ENCODE measurements at places on chromosomes 16 and 17.

DNA sequence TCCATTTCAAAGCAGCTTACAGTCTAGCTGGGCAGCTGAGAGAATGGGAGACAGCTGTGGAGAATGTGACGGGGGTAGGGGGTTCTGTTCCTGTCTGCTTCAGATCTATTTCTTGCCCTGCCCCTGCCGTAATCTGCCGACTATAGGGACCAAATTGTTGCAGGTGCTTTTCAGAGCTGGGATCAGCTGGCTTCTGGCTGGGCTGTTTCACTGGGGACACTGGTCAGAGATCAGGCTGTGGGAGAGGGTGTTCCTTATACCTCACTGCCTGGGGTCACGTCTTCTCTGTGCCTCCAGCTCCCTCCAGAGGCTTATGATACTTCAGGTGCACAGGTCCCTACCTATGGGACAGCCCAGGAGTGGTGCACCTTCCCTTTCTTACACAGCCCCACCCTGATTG is 514.9 kb upstream of the GOT2 start:
- DNase-seq, result no peak

DNA sequence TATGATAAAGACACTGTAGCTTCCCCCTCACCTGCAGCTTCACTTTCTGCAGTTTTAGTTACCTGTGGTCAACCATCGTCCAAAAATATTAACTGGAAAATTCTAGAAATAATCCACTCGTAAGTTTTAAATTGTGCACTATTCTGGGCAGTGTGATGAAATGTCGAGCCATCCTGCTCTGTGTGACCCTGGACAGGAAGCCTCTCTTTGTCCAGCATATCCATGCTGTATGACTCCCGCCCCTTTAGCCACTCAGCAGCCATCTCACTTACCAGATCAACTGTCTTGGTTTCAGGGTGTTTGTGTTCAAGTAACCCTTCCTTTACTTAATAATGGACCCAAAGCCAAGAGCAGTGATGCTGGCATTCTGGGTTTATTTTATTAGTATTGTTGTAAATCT is 56.1 kb downstream of the SIAH1 start:
- no peak for DNase-seq

DNA sequence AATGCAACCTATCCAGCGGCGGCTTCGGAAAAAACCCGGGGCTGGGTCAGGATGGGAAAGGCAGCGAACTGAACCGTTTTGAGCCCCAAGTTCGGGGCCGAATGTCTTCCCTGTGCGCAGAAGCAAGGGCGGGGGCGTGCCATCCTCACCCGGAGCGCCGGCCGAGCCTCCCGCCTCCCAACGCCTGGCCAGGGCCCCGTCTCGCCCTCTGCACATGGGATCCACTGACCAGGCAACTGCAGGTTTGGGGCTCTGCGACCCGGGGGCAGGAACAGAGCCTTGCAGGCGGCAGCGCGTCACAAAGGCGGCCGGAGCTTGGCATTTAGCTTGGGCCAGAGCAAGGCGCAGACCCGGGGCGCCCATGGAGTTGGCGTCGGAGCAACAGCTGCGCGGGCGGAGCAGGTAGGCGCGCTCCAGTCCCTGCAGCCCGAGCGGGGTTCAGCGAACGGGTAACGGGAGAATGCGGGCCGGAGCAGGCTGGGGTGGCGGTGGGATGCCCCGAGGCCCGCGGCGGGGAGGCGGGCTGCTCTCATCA is at the start of gene FBXO39:
FBXO39 (plus strand) TSS at position 345 of the 535 bp plus-strand sequence. CDS start 3,654 bp downstream, outside the sequence.
- no peak for DNase-seq

- DNase-seq, result no peak
These were observed 3.9 kb downstream of the SMIM5 start for GRCh38 chr17:75637143-75637538.

Measured in fibroblast of mammary gland (primary cell).